Hippocampal formation (tissue), 2 donors: ENCODE measurements at places on chromosomes 6 and 20.

DNA sequence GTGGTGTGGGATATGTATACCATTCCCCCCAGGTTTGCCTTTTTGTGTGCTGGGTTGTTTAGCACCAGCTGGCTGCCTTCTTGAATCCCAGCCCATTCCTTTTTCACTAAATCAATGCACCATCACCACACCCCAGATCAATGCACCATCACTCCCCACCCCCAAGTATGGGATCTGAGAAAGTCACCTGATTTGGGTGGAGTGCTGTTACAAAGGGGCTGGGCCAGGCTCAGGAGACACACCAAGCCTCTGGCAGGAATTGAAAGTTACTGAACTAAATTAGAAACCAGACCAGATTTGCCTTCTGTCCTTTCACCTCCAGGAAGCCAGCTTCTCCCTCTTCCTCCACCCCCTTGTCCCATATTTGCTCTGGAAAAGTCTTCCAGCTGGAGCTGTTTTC lies 19.6 kb upstream of the PKHD1 start:
- DNase-seq = no peak

- no peak for DNase-seq
Measured at GRCh38 chr6:45436544-45437438, 59.1 kb upstream of the SUPT3H start.

- no peak for DNase-seq
Measured at GRCh38 chr20:1535420-1536175, 21.9 kb downstream of the SIRPD start.

- DNase-seq = no peak
Measured at GRCh38 chr20:25212242-25212641, 16.7 kb downstream of the ENTPD6 start.

DNA sequence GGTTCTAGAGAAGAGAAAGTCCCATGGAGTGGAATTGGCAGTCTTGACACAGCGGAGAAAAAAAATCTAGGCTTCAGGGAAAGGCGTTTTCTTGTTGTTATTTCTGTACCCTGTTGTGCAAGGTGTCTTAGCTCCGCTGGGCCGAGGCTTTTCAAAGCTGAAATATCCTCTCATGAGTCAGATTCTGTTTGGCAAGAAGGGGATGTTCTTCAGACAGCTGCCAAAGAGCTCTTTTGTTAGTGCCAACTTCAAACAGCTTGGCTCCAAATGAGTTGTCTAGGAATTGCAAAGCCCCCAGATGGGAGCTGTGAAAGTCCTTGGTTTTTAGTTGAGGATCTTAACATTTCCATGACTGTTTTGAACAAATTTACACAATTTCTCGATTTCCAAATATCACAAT lies 45.6 kb downstream of the LRRN4 start:
- DNase-seq = peak; percentile 7

GRCh38 chr6:56529594-56530191 lies 113.0 kb downstream of the DST start:
- no peak for DNase-seq
